ENCODE measurements at places on chromosomes 5 and 9. TPM values are rescaled to one million over a fixed set of nuclear protein-coding genes. Genes with fewer than 3 reads are reported as not detected.

- no peak overlapping the region for H3K27ac ChIP-seq
- no peak for DNase-seq
- H3K36me3 ChIP-seq = peaks cover 24% of the 10 kb centered on the region
- H3K27me3 ChIP-seq = no peaks in the 10 kb centered on the region
These were observed 17.7 kb downstream of the NINJ1 start for GRCh38 chr9:93116072-93116961.

DNA sequence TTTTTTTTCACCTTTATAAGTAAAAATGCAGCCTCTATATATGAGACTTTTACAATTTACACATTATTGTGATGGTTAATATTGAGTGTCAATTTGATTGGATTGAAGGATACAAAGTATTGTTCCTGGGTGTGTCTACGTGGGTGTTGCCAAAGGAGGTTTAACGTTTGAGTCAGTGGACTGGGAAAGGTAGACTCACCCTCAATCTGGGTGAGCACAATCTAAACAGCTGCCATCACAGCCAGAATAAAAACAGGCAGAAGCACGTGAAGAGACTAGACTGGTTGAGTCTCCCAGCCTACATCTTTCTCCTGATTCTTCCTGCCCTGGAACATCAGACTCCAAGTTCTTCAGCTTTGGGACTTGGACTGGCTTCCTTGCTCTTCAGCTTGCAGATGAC is 132.8 kb upstream of the DPYSL3 start:
- no peaks in the 10 kb centered on the region for H3K4me1 ChIP-seq
- no peak overlapping the region for H3K27ac ChIP-seq
- no peaks in the 10 kb centered on the region for H3K27me3 ChIP-seq
- no peaks in the 10 kb centered on the region for H3K36me3 ChIP-seq

DNA sequence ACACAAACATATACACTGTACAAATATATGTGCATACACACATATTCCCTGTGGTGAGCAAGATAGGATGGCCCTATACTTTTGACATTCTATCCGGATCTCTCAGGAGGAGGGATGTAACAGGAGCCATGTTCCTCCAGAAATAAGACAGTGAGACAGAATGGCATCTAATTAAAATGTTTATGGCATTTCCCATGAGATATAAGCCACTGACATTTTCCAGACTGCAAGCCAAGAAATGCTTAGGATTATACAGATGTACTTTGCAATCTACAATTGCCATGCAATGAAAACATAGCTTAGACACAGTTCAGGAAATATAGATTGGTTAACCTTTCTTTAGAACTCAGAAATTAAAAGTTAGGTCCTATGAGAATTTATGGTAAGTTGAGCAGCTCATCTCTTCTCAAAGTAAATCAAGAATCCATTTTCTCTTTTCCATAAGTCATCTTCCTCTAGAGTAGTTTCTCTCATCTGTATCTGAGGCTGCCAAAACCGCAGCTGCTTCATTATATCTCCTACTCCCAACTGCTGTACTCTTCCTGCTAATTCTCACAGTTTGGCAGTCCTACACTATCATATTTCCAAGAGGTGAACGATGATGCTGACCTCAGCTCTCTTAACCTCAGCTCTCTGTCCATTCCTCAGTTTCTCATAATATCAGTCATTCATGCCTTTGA is 1719.1 kb downstream of the MAT2B start:
- no peaks in the 10 kb centered on the region for H3K36me3 ChIP-seq
- H3K27me3 ChIP-seq = no peaks in the 10 kb centered on the region
- no peak overlapping the region for H3K4me3 ChIP-seq
- no peak for DNase-seq
- H3K27ac ChIP-seq = no peak overlapping the region

- H3K4me1 ChIP-seq = peaks cover 12% of the 10 kb centered on the region
- no peak for DNase-seq
- H3K27ac ChIP-seq = no peak overlapping the region
- H3K27me3 ChIP-seq = no peaks in the 10 kb centered on the region
- H3K4me3 ChIP-seq = no peak overlapping the region
These were observed 110.0 kb upstream of the PTGER4 start for GRCh38 chr5:40569546-40570270.

HAPLN1 gene
- not detected for total RNA-seq
